Activated naive CD4-positive, alpha-beta T cell (primary cell): ENCODE measurements at places on chromosomes 5 and 9.

GRCh38 chr9:123687246-123687751, 242.6 kb downstream of the DENND1A start:
- DNase-seq = no peak

- no peak for DNase-seq
These were observed 166.8 kb downstream of the NNT start for GRCh38 chr5:43769571-43770355.

- no peak for DNase-seq
These were observed 35.8 kb upstream of the SPRY4 start for GRCh38 chr5:142360607-142361120.

DNA sequence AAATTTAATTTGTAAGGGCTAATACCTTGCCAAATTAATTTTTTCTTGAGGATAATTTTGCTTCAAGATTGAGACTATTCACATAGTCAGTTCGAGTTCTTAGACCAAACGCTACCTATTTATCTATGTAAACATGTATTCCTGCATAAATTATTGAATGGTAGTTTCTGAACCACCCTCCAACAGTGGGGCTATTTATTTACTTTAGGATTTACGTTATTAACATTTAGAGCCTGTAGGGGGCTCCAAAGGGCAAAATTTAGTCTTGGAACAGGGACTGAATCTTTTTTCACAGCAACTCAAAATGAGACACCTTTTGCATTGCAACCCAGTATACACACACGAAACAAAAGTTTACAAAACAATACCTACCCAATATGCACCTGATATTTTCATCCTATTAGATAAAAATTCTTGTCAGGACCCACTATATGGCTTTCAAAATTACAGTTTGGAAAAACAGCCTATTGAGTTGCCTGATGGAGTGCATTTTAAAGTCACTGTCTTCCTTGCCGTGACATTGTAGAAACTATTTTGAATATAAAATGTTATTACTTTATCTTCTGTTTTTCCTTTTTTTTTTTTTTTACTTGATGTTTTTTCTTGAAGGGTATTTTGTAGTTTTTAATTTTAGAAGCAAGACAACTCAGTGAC, 47.1 kb upstream of the POU4F3 start:
- DNase-seq = no peak

GRCh38 chr5:73186976-73187375, 14.0 kb downstream of the TMEM174 start:
- no peak for DNase-seq

GRCh38 chr5:159992566-159992965, 16.4 kb upstream of the TTC1 start:
- DNase-seq = no peak

GRCh38 chr9:123927625-123928532, 2.0 kb downstream of the DENND1A start:
- DNase-seq = no peak

DNA sequence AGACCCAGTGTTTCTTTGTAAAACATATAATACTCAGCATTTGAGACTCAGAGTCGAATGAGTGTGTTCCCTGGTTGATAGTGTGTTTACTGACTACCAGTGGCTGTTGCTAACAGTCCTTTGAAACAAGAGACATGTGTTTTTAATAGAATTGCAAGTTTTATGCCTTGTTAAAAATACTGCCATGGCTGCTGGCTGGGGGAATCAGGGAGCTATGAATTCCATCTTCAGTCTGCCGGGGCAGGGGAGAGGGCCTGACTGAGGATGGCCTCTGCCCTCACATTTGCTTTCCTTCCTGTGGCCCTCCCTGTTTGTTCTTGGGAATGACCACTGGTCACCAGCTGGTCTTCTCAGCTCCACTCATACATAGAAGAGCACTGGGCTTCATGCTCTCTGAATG, 63.8 kb downstream of the PDZD2 start:
- no peak for DNase-seq

- DNase-seq = peak; percentile 20
These were observed 796 bp downstream of the LNPEP start for GRCh38 chr5:96936431-96937320.

DNA sequence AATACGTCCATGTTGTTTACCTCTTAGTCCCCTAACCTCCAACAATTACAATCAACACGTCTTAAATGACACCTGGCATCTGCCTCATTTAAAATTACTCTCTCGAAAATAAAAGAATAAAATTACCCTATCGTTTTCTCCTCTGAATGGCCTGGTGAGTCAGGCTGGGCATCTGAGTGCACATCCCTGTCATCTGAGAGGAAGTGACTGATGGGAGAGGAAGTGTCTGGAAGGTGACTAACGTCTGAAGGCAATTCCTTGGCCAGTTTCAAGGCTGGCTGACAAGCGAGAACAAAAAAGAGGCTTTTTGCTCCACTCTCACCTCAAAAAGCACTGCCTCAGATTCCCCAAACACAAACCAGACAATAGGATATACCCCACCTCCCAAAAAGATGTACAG, 57.7 kb downstream of the MAPKAP1 start:
- no peak for DNase-seq

- no peak for DNase-seq
These were observed 38.5 kb downstream of the ADAMTS16 start for GRCh38 chr5:5178580-5178979.

- no peak for DNase-seq
These were observed 71.0 kb upstream of the ICE1 start for GRCh38 chr5:5351288-5351979.

DNA sequence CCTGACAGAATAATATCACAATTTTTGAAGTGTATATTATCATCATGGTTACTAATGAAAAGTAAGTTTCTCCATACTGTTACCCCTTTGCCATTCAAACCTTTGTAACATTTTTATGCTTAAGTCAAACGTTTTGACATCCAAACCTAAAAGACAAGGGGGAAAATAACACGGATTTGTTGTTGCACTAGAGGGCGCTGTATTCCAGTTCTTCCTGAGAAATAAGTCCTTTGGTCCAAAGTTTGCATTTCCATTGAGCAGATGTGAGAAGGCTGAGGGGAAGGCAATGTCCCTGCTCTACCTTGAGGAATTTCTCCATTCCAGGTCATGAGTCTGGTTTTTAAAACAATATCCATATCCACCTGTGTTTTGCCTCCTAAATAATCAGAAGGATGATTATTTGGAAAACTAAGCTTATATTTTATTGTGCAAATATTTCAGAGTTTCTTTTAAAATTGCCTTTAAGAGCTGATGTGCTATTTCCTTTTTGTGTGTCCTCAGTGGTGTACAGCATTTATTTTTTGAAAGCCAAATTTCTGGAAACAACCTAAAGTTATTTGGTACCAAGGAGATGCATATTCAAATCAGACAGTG, 9.7 kb downstream of the LECT2 start:
- DNase-seq = no peak

DNA sequence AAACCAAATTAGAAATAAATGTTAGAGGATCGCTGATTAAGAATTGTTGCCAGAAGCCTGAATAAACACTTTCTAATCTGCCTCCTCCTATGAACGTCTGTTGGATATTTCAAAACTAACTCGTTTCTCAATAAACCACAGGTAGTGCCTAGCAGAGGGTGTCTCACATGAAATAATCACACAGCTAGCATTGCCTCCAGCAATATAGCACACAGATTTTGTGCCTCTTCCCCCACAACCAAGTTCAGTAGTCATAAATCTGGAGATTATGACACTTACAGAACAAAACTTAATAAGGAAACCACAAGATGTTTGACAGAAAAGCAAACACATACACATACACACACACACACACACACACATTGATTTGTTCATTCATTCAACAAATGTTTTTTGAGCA, 173.2 kb upstream of the CDH10 start:
- no peak for DNase-seq

DNA sequence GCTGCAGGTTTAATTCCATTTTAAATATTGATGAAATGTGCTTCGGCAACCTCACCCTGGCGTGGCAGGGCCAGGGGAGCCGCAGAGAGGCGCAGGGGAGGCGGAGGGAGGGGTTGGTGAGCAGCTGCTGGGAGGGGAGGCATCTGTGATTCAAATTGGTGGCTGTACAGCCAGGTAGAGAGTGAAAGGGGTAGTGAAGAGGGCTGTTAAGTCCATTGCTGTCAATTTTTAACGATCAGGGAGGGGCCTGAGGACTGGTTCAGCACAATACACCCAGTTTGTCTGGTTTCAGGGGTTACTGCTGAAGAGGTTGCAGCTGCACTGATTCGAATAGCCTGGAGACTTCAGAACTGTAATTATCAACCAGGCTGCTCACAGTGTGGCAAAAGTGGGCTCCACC, 31.3 kb downstream of the LHX6 start:
- DNase-seq = no peak

- no peak for DNase-seq
These were observed 55.3 kb downstream of the TRPC7 start for GRCh38 chr5:136309932-136310598.

DNA sequence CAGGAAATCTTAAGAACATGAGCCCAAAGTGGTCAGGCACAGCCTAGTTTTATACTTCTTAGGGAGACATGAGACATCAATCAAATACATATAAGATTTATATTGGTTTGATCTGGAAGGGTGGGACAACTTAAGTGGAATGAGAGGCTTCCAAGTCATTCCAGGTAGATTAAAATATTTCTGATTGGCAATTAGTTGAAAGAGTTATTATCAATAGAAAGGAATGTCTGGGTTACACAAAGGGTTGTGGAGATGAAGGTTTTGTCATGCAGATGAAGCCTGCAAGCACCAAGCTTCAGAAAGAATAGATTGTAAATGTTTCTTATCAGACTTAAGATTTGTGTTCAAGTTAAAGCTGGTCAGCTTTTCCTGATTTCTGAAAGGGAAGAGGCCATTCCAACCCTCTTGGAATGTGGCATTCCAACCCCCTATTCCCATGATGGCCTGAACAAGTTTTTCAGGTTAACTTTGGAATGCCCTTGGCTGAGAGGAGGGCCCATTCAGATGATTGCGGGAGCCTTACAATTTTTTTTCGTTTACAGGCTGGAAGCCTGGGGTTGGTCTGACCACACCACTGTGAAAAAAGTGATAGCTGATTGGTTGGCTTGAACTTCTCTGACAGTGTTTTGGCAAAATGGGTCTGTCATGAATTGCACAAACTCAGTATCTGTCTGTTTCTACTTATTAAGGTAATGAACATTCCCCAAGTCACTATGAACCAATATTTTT, 245.6 kb upstream of the RAI14 start:
- no peak for DNase-seq

DNA sequence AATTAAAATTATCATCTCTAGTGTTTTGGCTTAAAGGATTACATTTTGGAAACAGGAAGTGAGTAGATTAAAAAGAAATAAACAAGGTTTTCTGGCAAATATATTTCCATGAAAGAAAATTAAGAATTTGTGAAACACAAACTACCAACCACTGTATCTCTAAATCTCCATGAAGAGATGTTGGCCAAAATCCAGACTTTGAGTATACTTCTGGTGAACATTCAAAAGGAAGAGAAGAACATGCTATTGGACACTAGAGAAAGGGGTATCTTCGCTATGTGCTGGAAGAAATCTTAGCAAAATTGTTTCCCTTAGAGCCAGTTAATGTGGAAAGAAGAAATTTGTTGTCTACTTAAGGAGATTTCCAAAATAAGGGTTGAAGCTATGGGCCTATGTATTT, 710.4 kb upstream of the CTNND2 start:
- DNase-seq = no peak

- no peak for DNase-seq
These were observed 1.4 kb upstream of the COL27A1 start for GRCh38 chr9:114153761-114154599.

GRCh38 chr5:14705556-14705955, 41.0 kb downstream of the OTULIN start:
- no peak for DNase-seq

- no peak for DNase-seq
These were observed 146.2 kb downstream of the CCDC192 start for GRCh38 chr5:127849408-127849807.

GRCh38 chr5:173891308-173892116, 3.4 kb downstream of the CPEB4 start:
- DNase-seq = no peak

DNA sequence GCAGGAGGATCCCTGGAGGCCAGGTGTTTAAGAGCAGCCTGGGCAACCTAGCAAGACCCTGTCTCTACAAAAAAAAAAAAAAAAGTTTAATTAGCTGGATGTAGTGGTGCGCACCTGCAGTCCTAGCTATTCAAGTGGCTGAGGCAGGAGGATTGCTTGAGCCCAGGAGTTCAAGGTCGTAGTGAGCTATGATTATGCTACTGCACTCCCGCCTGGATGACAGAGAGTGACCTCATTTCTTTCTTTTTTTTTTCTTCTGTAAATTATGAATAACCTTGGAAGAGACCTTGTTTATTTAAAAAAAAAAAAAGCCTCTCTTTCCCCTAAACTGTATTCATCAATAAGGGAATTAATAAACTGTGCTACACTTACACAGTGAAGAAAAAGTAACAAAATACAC, 43.6 kb upstream of the SLC30A5 start:
- no peak for DNase-seq

GRCh38 chr9:107215381-107215780, 67.7 kb upstream of the RAD23B start:
- no peak for DNase-seq

DNA sequence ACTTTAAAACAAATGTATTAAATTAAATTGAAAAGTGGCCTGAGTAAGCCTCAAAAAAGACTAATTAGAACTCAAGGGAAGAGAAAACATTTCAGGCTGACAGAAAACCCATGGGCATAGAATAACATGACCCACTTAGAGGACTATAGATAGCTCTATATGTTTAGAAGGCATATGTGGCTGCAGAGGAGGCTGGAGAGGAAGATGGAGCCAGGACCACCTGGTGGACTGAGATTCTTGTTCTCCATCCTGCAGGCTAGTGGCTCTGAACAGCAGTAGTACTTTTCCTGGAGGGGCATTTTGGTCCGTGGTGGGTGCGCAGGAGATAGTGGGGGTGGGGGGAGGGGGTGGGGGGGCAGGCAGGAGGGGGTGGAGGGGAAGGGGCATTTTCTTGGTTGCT, 10.3 kb upstream of the NPR2 start:
- DNase-seq = no peak

DNA sequence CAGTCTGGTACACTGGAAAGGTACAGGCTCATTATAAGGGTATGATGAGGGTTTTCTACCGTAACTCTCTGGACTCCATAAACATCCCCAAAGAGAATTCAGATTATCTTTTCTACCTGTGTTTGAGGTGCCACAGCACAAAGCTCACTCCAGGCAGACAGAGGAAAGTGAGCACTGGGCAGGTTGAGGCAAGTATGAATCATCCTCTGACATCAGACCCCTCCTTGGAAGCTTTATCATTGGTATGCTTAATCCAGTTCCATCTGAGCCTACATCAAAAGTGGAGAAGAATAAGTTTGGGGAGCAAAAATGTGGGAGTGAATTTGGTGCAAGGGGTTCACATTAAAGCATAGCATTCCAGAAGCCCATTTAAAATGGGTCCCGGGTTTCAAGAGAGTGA, 21.7 kb downstream of the C9orf152 start:
- no peak for DNase-seq

- no peak for DNase-seq
These were observed 80.5 kb downstream of the SH3RF2 start for GRCh38 chr5:146016764-146017484.
